ENCODE measurements at places on chromosomes 7 and 10.
A peak's percentile ranks its signal among the peaks of the same experiment; 100 is the strongest.

GRCh38 chr10:3143791-3144434 is 28.7 kb downstream of the PITRM1 start:
- DNase-seq = no peak

DNA sequence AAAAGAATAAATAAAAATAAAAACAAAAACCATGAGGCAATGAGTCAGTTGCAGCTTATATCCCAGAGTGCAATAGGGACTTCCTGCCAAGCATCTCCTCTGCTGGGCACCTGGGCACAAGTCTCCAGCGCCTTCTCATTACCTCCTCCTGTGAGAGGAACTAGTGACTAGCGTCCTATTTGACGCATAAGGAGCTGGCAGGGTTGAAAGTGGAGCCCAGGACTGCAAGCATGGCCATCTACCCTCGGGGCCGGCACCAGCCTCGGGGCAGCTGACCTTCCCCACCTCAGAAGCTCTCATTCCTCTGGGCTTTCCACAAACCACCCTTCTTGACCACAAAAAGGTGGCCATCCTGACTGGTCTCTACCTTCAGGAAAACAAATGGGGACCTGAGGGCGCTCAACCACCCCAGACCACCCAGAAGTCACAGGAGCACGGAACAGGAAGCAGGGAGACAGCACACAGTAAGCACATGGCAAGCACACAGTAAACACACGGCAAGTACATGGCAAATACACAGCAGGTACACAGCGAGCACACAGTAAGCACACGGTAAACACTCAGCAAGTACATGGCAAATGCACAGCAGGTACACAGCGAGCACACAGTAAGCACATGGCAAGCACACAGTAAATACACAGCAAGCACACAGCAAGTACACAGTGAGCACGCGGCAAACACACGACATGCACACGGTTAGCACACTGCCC is 19.1 kb downstream of the CTBP2 start:
- DNase-seq = no peak

DNA sequence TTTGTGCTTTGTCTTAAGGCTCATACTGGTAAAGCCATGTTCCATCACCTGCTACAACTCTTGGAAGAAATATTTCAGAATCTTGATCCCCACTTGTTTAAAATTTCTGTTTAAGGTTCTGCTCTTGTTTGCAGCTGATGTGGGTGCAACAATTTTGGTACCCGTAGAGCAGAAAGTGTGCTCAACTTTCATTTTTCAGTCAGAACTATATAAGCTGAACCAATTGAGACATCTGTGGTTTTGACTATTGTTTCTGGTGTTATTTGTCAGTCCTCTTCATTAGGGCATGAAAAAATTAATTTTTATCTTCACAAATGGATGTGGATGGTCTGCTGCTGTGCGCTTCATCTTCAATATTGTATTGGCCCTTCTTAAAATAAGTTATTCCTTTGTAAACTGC is 10.9 kb downstream of the MGAM start:
- no peak for DNase-seq

DNA sequence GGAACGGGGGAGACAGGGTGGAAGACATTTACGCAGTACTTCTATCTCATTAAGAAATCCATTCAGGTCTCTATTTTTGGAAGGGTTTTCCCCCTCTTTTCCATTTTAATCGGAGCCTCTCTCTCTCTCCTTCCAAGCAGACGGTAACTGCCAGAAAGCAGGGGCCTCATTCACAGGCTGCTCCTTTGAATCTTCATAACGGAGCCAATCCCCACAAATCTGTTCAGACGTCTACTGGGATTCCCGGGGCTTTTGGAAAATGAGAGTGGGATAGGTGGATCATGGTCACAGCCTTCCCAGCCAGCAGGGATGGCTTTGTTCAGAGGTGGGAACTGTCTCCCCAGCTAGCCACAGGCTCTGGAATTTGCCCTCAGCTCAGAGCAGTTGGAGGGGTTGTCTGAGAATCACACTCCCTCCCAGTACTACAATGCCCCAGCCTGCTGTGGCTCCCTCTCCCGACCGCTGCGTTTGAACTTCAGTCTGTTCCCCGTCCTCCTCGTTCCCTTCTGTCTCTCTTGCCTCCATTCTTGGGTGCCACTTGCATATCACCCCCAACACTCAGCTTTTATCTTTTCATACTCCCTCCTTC is 413.6 kb downstream of the PLXNA4 start:
- DNase-seq = no peak

GRCh38 chr10:34908481-34908880 is 93.4 kb upstream of the PARD3 start:
- no peak for DNase-seq

- no peak for DNase-seq
These were observed 23.0 kb upstream of the CDHR3 start for GRCh38 chr7:105940109-105940508.

DNA sequence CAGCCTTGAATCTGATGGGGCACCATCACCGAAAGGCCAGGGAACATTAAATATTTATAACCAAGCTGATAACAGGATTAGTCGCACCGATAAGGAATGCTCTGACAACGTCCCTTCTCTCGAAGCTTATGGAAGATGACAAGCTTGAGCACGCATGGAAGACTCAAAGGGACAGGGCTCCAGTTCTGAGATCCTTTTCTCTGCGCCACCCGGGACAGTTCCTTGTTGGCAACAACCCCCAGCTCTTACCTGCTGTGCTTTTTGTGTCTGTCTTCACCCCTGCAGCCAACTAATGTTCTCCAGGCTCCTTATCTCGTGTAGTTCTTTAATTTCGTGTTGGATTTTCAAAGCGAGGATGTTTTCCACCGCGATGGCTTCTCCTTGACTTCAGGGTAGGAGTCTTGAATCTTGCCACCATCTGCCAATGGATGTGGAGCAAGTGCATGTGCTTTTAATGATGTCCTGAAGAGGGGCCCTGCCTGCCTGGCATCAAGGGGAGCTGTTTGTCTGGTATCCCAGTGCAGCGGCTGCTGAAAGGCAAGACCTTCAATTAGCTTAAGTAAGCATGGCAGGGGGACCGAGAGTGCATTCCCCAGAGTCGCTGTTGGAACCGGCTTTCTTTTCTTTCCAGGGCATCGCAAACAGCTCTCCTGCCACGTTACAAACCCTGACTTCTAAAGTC is 354 bp upstream of the FERD3L start:
- no peak for DNase-seq

GRCh38 chr10:96414303-96414702 is 55.5 kb upstream of the OPALIN start:
- no peak for DNase-seq

- peak; percentile 11 for DNase-seq
These were observed 244.4 kb downstream of the TNS3 start for GRCh38 chr7:47337531-47337930.

DNA sequence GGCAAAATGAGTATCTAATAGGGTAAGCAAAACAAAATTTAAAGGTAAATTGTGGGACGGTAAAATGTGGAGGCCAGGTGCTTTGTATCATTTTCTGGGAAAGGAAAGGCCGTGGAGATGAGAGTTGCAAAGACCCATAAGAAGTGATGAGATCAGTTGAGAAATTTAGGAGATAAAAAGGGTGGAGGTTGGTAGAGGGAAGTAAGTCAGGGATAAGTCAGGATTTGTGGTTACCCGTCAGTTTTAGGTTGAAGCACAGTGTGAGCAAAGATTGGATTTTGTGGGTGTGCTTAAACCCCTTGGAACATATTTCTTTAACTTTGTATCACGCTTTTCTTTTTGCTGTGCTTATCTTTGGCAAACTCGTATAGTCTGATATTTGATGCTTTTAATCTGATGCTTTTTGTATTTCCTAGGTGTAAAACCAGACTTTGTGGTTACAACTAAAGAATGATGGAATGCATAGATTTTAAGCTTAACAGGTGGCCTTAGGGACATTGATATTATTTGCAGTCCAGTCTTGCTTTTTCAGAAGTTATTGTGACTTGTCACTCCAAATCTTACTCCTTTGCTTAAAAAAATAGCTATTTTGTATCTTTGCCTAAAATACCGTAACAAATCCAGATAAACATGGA is 1.2 kb downstream of the BTRC start:
- no peak for DNase-seq

DNA sequence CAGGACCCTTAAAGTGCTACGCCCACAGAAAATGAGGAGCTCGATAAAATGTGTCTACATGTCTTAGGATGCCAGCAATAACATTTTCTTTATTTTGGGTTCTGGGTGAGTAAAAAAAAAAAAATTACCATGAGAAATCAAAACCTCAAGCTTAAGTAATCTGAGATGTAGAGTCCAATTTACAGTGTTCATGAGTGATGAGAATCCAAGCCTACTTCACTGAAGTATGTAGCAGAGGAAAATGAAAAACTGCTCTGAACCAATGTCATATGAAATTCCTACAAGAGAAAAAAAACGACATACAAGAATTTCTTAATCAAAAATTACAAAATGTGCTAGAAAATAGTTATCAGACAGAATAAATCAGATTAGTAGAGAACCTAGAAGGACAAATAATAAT is 274.4 kb downstream of the HTR7 start:
- no peak for DNase-seq

GRCh38 chr7:136405931-136406777 is 429.0 kb upstream of the MTPN start:
- peak; percentile 38 for DNase-seq

- no peak for DNase-seq
These were observed 557.6 kb downstream of the PTPRN2 start for GRCh38 chr7:158030071-158030470.

DNA sequence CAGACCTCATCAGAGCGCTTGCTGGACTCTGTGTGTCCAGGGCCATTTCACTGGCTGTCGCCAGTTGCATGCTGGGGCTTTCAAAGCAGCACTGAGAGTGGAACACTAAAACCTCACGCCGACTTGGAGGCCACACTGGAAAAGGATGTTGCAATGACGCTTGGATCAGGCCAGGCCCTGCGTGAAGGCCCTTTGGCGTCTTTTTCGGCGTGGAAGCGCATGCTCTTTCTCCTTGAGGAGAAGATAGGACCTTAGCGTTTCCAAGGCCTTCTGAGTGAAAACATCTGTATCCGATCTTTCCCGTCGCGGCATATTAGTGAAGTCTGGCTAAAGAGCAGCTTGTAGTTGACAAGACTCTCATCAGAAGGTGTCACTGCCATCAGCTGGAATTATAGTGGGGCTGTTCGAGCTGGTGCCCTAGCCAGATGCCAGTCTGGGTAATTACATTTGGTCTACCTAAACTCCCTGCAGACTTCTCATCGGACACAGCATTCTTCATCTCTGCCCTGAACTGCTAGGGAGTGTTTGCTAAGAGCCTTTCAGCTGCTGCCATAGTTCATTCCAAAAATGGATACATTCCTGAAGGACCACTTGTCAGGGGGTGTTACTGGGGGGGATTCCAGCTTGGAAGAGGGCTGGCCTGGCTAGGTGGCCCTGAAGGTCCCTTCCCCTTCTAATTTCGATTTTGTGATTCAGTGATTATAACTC is 167.7 kb upstream of the TCF7L2 start:
- peak; percentile 35 for DNase-seq

- DNase-seq = no peak
These were observed 2.9 kb upstream of the ADCYAP1R1 start for GRCh38 chr7:31049005-31049765.

DNA sequence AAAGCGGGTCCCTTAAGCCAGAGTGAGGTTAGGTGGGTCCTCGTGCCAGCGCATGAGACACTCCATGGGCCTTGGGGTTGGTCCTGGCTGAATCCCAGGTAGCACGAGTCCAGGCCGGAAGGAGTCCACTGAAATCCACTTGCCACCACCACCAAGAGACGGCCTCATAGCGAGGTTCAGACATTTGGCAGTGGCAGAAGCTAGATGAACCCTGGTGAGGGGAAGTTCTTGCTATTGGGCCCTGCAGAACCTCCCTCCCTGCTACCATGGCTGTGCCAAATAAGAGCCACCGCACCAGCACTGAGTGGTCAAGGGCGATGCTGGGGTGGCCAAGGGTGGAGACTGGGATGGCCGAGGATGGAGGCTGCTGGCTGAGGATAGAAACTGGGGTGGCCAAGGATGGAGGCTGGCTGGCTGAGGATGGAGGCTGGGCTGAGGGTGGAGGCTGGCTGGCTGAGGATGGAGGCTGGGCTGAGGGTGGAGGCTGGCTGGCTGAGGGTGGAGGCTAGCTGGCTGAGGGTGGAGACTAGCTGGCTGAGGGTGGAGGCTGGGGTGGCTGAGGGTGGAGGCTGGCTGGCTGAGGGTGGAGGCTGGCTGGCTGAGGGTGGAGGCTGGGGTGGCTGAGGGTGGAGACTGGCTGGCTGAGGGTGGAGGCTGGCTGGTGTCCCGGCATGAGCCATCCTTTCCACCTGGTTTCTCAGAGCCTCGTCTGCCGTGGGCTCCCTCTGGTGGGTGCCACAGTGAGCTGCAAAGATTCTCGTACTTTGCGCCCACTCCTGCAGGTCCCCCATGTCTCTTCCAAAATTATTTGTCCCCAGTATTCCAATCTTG is 88.2 kb downstream of the ELFN1 start:
- no peak for DNase-seq

DNA sequence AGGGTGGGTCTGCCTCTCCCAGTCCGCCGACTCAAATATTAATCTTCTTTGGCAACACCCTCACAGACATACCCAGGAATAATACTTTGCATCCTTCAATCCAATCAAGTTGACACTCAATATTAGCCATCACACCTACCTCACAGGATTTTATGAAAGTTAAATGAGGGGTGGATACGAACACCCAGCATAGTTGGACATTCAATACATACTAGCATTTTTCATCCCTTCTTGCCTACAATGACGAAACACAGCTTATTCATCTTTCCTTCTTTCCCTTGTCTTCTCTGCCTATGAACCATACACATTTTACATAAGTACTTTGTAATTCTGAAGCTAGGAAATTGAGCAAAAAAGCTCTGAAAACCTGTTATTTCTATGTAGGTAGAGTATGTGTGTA is 48.5 kb downstream of the EMX2 start:
- DNase-seq = no peak

DNA sequence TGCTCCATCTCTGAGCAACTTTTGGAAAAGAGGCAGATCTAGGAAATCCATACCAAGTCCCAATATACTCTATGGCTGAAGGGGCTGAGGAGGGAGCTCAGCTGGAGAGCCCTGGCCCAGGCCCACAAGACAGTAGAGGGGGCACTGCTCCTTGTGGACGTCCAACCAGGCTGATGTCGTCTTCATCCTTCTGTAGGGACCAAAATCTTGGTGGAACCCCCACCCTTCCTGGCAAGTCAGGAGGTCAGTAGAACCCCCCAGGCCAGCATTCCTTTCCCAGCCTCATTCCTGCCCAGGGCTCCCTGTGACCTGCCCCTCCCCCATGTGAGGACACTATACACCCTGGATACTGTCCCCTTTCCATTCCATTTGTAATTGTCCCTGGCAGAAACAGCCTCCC is 152.0 kb downstream of the PLXNA4 start:
- no peak for DNase-seq

DNA sequence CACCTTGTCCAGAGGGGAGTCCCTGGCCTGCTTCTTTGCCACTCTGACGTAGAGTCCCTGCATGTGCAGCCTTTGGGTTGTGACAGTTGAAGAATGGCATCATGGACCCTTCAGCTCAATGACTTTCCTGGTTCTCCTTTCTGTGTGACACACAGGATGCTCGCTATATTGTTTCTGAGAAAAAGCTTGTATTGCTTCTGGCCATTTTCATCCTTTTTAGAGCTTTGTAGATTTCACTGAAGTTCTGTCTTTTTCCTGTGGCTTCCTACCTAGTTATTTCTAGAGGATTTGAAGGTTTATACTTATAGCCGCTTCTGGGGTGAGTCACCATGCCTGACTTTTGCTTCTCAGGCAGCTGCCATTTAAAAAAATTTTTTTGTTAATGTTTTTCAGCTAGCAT is 27.0 kb downstream of the SND1 start:
- no peak for DNase-seq

All from body of pancreas (tissue), 4 donors.